ENCODE measurements at places on chromosomes 7 and 10.

GRCh38 chr10:98492763-98493162, 46.0 kb upstream of the HPS1 start:
- DNase-seq, result no peak

DNA sequence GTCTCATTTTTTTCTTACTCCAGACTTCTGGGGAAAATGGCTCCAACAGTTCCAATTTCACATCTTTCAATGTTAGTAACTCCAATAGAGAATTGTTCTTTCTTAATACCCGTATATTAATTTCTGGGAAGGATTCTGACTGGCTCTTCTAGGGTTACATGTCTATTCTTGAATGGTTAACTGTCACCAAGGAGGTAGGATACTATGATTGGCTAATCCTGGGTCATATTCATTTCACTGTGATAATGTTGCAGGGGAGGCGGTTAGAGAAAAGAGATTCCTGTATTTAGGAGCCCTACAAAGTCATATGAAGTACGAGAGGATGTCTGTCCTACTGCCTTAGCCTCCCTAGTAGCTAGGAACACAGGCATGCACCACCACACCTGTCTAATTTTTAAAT, 16.1 kb upstream of the VCL start:
- DNase-seq, result no peak

GRCh38 chr10:3960496-3960895, 175.5 kb upstream of the KLF6 start:
- DNase-seq, result no peak

DNA sequence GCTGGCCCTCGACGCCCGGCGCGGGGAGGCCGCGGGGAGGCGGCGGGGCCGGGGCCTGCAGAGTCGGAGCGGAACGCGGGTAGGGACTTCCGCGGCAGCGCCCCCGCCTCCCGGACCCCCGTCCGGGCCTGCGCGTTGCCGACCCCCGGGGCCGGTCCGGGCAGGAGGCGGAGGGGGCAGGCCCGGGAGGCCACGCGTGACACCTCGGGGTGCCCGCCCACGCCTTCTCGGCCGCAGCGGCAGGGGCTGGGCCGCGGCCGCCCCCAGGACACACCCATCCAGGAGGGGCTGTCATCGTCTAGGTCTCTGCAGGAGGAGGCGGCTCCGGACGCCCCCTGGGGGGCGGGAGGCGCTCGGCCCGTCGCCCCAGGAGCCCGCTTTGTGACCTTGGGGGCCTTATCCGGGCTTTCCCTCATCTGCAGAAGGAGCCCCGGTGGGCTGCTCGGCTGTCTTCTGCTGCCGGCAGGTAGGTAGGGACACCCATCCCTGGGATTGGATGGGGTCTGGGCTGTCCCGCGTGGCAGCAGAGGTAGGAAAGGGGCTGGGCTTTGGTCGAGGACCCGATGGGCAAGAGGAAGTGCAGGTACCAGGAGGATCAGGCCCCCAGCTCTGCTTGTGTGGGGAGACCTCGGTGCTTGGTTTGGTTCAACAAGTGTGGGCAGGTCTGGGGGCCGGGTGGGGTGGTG, 569 bp downstream of the ZNF316 start:
- DNase-seq, result peak; percentile 23
